Smooth muscle cell of trachea (primary cell): ENCODE measurements at places on chromosomes 2 and 18. TPM values are rescaled to one million over a fixed set of nuclear protein-coding genes. Genes with fewer than 3 reads are reported as not detected.

The CSRNP3 gene
- 2.8 and 3.0 TPM in 2 replicates for total RNA-seq

The MARCHF4 gene
- total RNA-seq = 1.5 TPM in 2 replicates

The PRKCE gene
- 13.2 and 19.0 TPM in 2 replicates for total RNA-seq

The AOX1 gene
- total RNA-seq = 38.1 and 41.0 TPM in 2 replicates

The CDK15 gene
- total RNA-seq = 6.7 and 16.0 TPM in 2 replicates

The IL1F10 gene
- total RNA-seq = not detected in 2 replicates

The FN1 gene
- total RNA-seq = 6,603 and 11,839 TPM in 2 replicates

The CCDC85A gene
- 0.66 and 0.73 TPM in 2 replicates for total RNA-seq

The GLI2 gene
- 3.2 and 13.1 TPM in 2 replicates for total RNA-seq

The GALNT14 gene
- total RNA-seq = 0.66 and 1.7 TPM in 2 replicates

The CROCC2 gene
- 0.50 and 1.0 TPM in 2 replicates for total RNA-seq

The GNAL gene
- 0.15 and 0.99 TPM in 2 replicates for total RNA-seq

The HOXD9 gene
- 0.17 TPM in 1 of 2 replicates, not detected in the other for total RNA-seq

The ASB18 gene
- total RNA-seq = not detected in 2 replicates

The COL4A4 gene
- total RNA-seq = 0.50 and 0.87 TPM in 2 replicates

The CMPK2 gene
- 0.50 and 0.58 TPM in 2 replicates for total RNA-seq

The BCL11A gene
- under 0.01 and 0.15 TPM in 2 replicates for total RNA-seq

The GPATCH11 gene
- 3.6 and 10.6 TPM in 2 replicates for total RNA-seq

The AGXT gene
- total RNA-seq = not detected in 2 replicates

The DSC3 gene
- total RNA-seq = 0.15 and 0.33 TPM in 2 replicates

The ABCB11 gene
- under 0.01 TPM in 1 of 2 replicates, not detected in the other for total RNA-seq

The VWC2L gene
- total RNA-seq = not detected in 2 replicates

The ILKAP gene
- 19.8 and 32.1 TPM in 2 replicates for total RNA-seq

The RAB27B gene
- 1.0 and 2.0 TPM in 2 replicates for total RNA-seq

The IRS1 gene
- total RNA-seq = 33.5 and 47.5 TPM in 2 replicates

The FBLN7 gene
- total RNA-seq = 0.17 and 0.29 TPM in 2 replicates
